Fibroblast of villous mesenchyme (primary cell): ENCODE measurements at places on chromosomes 2 and 18.

- DNase-seq: peak; percentile 75
Observed at GRCh38 chr2:6184532-6185292, 492.5 kb downstream of the SOX11 start.

GRCh38 chr2:199456383-199457146 lies 1.2 kb downstream of the SATB2 start:
- no peak for DNase-seq

- no peak for DNase-seq
Observed at GRCh38 chr2:181126311-181126868, 146.0 kb downstream of the UBE2E3 start.

DNA sequence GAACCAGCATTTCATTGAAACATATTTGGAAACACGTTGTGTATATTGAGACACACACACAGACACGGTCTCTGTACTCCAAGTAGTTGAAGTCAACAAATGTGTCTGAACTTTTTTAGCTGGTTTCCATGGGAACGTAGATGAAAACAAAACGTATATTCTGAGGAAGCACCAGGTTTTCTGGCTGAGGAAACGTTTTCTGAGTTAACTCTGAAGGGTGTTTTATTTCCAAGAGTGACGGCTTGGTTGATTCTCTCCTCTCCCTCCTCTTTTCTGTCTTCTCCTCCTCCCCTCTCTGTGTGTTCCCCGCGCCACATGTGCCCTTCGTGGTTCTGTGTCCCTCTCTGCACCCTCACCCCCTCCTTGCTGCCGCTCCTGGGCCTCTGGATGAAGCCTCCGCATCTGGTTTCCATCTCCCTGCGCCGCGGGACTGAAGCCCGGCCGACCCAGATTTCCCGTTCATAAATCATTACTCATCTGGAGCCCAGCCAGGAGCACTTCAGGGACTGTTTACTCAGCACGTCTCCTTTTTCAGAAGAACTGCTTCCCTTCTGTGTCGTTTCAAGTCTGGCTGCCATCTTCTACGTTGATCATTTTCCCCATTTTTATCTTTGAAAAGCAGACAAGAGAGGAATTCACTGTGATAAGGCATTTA lies 122.7 kb downstream of the COL6A3 start:
- peak; percentile 100 for DNase-seq

DNA sequence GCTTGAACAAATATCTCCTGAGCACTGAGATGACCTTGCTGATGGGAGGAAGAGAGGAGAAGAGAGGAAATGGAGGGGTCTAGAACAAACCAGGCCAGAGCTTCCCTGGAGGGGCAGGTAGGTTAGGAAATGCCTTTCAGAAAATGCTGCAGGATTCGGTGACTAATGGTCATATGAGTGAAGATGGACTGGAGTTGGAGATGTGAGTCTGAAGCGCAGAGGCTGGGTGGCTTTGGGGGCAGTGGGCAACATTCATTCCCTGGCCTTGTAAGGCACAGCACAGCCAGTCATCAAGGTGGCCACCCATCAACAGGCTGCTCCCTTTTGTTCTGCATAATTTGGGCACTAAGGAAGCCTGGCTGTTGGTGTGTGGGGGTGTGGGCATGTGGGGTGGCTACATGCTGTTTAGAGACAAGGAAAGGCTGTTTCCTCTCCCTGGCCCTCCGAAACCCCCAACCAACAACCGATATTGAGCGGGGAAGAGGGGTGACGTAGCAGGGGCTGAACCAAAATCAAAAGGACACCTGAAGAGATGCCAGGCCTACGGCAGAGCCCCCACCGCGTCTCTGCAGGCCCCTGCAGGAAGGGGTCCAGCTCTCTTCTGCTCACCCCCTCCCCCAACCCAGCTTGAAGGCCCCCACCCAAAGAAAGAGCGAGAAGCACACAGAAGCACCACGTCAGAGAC lies 1.5 kb downstream of the SLC30A3 start:
- DNase-seq: no peak

GRCh38 chr2:55958756-55959155 lies 35.2 kb upstream of the EFEMP1 start:
- no peak for DNase-seq

DNA sequence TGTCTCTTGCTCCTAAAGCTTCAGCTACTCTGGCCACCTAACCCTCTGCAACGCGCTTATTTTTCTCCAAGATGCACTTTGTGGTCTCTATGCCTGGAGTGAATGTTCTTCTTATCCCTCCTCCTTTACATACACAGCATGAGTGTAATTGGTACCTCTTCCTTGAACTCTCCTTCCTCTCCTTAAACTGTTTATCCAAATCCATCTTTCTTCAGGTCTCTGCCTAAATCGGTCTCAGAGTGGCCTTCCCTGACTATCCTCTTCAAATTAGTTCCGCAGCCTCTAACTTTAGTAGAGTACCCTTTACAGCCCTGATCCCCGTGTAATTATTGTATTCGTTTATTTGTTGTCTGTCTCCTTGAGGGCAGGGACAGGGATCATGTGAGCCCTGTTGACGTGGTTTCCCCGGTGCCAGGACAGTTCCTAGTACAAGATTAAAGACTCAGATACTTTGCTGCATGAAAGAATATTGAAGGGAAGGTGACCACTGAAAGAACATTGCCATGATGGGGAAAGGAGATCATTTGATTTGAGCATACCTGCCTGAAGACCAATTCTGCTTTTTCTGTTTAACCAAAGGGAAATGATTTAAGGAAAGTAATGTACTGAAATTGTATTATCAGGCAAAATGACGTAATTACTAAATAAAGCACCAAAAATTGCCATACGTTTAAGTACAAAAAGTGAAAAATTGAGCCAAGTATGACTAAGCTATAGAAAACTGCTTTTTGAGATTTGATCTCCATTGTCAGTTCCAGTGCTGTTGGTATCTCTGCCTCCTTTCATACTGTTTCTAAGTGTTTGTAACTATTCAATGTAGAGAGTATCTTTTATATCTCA lies 1.2 kb downstream of the CNOT9 start:
- peak; percentile 86 for DNase-seq
